CD14-positive monocyte (primary cell): ENCODE measurements at places on chromosomes 5 and 9. TPM values are rescaled to one million over a fixed set of nuclear protein-coding genes. Genes with fewer than 3 reads are reported as not detected.

- no peak for DNase-seq
These were observed 92.5 kb downstream of the HTR4 start for GRCh38 chr5:148561801-148562311.

DNA sequence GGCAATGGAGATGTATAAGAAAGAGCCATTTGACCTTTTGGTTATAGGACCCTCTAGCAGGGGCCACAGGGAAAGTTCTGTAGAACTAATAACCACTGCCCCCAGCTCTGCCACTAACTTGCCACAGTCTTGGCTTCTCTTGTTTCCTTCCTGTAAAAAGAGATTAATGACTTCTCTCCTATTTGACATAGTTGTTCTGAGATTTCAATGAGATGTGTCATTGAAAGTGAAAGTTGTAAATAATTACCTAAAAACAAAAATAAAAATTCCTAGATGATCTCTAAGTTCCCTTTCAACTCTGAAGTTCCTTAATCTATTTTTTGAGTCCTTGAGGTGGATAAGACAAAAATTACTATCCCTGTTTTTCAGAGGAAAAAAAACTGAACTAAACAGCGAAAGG lies 1.4 kb upstream of the KIF12 start:
- no peak for DNase-seq

The KCNT1 gene
- not detected in 2 replicates for polyA plus RNA-seq

- DNase-seq = no peak
These were observed 68.4 kb downstream of the CAST start for GRCh38 chr5:96730586-96730985.

DNA sequence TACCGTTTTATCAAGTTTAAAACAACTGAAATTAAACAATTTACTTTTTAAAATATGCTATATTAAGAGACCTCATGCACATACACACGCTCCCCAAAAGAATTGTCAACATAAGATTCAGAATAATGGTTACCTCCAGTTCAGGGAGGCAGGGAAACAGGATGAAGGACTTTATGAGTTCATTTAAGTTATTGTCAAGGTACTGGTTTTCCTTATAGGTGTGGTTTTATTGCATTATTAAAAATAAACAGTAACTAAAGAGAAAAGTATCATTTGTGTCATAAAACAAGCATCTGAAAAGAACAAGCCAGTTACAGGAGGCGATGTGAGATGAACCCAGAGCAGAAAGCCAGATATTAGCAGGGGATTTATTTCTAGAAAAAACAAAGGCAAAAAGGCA lies 2376.7 kb downstream of the MAT2B start:
- no peak for DNase-seq

The CENPP gene
- polyA plus RNA-seq = 1.1 TPM

DNA sequence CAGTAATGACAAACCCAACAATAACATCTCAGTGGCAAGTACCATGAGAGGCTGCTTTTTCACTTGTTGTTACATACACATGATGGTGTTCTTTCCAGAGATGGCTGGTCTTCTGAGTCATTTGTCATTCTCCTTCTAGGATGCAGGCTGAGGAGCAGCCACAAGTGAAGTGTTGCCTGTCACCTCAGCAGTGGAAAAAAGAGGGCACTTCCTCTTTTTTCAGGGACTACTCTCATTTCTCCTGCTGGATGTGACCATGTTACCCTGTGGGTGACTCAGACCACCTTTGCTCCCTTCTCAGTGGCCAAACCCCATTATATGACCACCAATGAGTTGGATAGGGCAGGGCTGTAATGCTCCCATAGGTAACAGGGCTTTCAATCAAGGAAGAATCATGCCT lies 587.0 kb upstream of the ADAMTS16 start:
- DNase-seq = no peak

The PPP2R2B gene
- 0.08 TPM for polyA plus RNA-seq

DNA sequence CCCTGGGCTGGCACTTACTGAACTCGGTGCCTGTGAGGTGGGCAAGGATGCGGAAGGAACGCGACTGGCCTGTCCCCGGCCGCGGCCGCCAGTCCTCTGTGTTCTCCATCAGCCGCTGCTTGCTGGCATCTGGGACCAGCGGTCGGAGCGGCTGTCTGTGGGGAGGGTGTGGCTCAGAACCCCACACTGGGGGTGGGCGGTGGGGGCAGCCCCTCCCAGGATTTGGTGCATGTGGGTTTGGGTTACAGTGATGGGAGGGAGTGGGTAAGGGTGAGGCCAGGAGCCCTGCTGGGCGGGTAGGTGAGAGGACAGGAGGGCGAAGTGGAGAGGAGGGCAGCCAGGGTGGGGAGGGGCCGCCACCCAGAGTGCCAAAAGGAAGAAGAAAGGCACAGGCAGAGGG lies 6.4 kb downstream of the PDLIM7 start:
- no peak for DNase-seq

DNA sequence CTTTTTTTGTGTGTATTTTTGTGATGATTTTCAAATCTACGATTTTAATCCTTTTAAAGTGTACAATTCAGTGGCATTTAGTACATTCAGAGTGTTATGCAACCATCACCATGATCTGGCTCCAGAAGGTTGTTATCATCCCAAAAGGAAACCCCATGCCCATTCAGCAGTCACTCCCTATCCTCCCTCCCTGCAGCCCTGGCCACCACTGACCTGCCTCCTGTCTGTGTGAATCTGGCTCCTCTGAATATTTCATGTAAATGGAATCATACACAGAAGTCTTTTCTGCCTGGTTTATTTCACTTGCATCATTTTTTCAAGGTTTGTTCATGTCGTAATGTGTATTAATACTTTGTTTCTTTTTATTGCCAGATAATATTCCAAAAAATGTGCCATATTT lies 32.5 kb downstream of the HABP4 start:
- no peak for DNase-seq

The GARIN3 gene
- polyA plus RNA-seq = not detected

GRCh38 chr5:162565-163337 lies 28.5 kb upstream of the LRRC14B start:
- no peak for DNase-seq

- no peak for DNase-seq
These were observed 11.7 kb downstream of the B4GALT1 start for GRCh38 chr9:33155393-33155792.

GRCh38 chr5:128615578-128615977 lies 77.5 kb upstream of the FBN2 start:
- no peak for DNase-seq

DNA sequence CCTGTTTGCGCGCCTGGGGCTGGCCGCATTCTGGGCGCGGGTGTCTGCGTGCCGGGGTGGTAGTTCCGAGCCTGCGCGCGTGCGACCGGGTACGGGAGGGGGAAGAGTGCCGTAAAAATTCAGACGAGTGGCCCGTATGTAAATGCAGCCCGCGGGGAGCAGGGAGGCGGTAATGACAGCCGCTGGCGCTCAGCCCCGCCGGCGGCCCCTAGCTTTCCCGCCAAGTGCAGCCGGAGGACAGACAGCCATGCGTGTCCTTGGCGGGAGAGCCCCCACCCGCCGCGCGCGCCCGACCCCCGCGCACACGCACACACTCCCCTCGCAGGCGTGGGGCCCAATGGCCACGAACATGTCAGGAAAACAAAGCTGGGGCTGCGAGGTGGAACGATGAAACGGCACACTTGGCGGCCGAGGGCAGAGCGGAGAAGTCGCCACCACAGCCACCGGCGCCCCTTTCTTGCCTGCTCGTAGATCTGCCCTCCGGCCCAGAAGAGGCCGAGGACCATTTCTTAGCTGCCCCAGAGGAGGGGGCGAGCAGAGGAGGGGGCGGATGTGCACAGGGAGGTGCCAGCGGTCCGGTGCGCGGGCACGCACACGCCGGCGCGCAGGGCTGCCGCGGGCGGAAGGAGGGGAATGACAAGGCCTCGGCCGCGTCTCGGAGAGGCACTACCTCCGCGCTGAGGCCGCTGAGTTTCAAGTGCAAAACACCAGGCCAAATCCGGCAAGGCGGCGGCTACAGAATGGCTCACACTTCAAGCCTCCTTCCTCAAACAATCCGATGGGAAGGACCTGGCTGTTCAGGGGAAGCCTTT lies 208.4 kb downstream of the MEF2C start:
- DNase-seq = no peak

- peak; percentile 80 for DNase-seq
These were observed 1.9 kb downstream of the CD14 start for GRCh38 chr5:140631036-140631417.

The OR13J1 gene
- not detected for polyA plus RNA-seq

DNA sequence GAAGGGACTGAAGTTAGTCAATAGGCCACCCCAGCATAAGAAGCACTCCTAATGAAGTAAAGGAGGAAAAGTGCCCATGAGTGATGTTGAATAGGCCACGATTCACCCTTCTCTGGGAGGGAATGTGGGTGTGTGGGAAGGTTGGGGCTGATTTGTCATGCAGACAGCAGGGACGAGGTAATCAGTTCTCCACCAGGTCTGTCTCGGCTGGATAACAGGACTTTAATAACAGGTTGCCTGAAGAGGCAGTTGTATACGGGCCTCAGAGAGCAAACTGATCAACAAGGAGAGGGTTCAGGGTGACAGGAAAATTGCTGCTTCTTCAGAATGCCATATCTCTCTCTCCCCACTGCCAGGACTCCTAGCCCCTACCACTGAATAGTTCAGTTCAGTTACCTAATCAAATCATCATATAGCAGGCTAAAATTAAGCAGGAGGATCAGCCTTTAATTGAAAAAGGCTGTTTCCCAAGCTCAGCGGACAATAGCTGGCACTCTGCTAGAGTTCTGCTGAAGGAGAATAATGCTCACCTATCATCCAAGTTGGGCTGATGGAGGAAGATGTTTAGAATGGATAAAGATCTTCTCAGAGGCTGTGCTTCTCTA lies 43.6 kb upstream of the SMIM32 start:
- no peak for DNase-seq

The FLT4 gene
- polyA plus RNA-seq = 0.04 TPM in 1 of 2 replicates, not detected in the other
